Uterus (tissue), 4 donors: ENCODE measurements at places on chromosomes 16 and 17.

- no peak for DNase-seq
These were observed 28.9 kb downstream of the SLC7A5 start for GRCh38 chr16:87840271-87840978.

GRCh38 chr17:27453471-27453870 is 2.8 kb upstream of the KSR1 start:
- no peak for DNase-seq

DNA sequence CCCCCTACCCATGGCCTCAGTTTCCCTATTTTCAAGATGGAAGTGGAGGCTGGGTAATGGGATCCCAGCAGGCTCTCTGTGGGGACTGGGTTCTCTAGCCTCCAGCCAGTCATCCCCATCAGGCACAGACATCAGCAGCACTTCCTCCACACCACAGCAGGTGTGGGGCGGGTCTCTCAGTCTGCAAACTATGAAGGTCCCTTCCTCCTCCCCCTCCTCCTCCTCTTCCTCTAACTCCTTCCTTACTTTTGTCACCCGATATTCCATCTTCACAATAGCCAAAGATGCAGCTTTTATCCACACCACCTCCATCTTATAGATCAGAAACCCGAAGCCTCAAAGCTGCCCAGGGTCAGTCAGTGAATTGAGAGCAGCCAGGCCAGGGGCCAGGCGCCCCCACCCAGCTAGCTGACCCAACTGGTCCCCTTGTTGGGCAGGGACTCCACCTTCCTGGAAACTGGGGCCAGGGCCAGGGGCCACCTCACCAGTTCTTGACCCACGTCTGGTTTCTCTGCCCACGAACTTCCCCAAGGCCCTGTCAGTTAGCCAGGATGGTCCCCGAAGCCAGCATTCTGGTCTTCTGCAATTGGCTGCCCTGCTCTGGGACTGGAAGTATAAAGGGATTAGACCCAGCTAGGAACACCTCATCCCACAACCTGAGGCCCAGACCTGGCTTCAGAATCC is 2.5 kb downstream of the FAM83G start:
- DNase-seq: no peak

GRCh38 chr17:40558890-40559563 is 6.2 kb downstream of the CCR7 start:
- DNase-seq: peak; percentile 81

DNA sequence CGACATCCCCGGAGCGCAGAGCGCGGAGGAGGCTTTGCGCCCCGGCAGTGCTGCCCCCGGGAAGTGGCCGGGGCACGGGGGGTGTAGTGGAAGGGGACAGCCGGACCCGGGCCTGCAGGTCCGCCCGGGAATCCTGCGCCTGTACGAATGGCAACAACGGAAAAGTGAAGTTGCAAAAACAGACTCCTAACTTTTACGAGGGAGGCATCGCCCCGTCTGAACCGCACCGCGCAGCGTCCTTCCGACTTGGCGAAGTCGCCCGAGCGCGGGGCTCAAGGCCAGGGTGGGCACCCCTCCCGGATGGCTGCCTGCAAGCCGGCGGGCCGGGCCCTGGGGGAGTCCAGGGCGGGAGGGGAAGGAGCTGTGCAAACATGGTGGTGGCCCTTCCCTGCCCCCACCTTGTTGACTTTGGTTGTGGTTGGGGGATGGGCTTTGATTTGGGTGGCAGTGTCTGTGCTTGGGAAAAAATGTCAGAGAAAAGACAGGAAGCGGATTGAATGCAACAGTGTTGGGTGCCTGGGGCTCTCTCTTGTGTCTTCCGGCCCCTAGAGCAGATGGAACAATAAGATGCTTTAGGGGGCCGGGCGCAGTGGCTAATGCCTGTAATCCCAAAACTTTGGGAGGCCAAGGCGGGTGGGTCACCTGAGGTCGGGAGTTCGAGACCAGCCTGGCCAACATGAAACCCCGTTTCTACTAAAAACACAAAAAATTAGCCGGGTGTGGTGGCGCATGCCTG is 675 bp downstream of the RNF213 start:
- DNase-seq: peak; percentile 59

DNA sequence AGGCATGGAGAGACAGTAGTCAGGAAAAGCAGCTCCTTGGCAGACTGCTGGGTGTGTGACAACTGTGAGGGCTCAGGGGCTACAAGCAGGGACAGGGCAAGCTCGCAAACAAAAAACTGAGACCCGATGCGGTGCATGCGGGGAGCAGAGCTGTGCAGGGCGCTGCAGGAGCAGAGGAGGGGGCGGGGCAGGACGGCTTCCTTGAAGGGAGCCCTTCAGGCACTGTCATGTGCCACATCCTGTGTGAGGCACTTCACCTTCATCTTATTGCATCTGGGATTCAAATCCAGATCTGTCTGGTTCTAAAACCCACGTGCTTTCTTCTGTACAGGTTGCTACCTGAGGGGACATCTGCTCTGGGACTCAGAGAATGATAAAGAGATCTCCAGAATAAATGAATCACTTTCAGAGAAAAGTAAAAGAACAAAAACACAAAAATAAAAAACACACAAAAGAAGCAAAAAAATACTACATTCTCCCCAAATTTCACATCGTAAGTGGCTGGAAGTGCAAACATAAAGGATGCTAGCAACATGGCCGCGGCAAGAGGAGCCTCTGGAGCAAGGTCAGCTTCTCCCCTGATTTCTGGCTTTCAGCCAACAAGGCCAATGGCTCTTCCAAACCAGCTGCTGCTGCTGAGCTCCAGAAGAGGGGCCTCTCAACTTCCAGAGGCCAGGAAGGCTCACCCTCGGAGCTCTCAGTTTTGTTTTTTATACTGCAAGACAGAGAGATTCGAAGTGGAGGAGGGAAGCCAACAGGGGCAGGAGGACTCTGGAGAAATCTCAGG is 14.2 kb downstream of the LYRM9 start:
- no peak for DNase-seq

DNA sequence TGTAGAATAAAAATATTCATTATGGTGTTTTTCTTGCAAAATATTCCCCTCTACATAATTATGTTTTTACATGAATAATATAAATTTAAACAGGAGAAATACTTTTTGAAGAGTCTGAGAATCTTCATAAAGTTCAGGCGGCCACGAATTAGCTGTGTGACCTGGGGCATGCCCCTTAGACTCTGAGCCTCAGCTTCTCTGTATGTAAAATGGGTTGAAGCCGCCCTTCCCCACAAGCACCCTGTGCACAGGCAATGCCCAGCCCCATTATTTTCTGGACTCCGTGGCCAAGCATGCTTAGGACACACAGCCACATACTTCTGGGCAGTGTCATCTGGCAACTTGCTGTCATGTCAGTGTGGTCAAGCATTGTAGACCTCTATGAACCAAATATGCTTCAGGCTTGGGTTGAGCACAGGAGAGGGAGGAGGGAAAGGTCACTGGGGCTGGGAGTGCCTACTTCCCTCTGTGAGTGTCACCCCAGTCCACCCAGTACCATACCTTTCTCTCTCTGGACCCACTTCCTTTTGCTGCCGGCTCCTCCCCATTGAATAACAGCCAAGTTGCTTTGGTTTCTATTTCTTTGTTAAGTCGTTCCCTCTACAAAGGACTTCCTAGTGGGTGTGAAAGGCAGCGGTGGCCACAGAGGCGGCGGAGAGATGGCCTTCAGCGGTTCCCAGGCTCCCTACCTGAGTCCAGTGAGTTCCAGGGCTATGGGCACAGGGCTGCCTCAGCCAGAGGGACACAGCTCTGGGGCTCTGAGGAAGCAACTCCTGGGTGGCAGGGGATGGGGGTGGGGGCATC is at the start of gene LGALS9:
TSS of gene LGALS9 (plus strand) at position 582 of the 804 bp plus-strand sequence. CDS start at position 660, 78 bp downstream.
- no peak for DNase-seq

- no peak for DNase-seq
These were observed at the start of gene IL32 for GRCh38 chr16:3065069-3065741. TSS of gene IL32 (plus strand) at chr16:3065640. CDS start at chr16:3065812, 172 bp downstream.

GRCh38 chr16:12323007-12323758 is 346.6 kb downstream of the SNX29 start:
- no peak for DNase-seq

- DNase-seq: no peak
These were observed 24.5 kb downstream of the NPLOC4 start for GRCh38 chr17:81612172-81612970.

DNA sequence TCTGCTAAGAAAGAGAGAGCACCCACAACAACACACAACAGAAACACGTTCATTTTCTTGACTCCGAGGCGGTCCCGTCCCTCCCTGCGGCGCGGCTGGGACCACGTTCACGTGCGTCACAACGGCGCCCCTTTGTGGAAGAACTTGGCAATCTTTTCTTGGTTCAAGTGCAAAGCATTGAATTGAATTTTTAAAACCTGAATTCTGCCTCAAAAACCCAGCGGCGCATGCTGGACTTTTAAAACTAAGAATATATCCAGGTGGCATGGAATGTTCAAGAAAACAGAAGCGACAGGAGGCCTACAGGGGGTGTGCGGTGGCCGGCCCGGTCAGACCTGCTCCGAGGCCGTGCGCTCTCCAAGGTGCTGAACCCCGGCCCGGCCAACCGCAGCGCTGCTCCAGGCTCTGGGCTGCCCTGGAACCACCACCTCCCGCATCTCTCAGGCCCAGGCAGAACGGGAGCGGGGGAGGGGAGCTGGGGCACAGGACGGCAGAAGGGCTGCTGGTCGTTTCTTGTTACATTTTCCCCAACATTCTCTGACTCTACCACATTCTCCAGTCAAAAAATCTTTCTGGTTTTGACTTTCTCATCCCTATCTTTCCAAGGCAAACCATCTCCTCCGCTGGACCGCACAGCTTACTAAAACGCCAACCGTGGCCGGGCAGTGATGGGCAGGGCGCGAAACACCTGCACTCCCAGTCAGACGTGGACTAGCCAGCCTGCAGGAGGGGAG is 3.4 kb upstream of the HEXD start:
- peak; percentile 48 for DNase-seq

DNA sequence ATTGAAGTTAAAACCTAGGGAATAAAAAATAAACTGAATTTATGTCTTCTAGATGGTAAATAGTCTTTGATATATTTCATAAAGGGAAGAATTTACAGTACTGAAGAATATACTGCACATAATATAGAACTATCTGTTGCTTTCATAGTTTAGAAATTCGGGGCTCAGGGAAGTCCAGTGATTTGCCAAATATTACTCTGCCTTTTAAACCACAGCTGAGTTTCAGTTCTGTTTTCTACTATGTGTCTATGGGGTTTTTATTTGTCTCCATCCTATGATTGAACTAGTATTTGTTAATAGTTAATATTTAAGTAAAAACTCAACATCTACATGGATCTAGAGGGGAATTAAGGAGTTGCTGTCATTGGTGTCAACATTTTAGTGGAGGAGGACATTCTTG is 715.0 kb upstream of the CDH8 start:
- no peak for DNase-seq

- no peak for DNase-seq
These were observed 4.5 kb upstream of the NME4 start for GRCh38 chr16:392450-393030.

- no peak for DNase-seq
These were observed 23.1 kb downstream of the PSMD12 start for GRCh38 chr17:67343237-67343636.
